ENCODE measurements at places on chromosomes 2 and 18. TPM values are rescaled to one million over a fixed set of nuclear protein-coding genes. Genes with fewer than 3 reads are reported as not detected.

CNGA3 gene
- not detected for polyA plus RNA-seq

ACADL gene
- not detected for polyA plus RNA-seq

SEPTIN10 gene
- polyA plus RNA-seq: 105 TPM

MARCO gene
- polyA plus RNA-seq: not detected

ASB3 gene
- 29.1 TPM for polyA plus RNA-seq

STON1 gene
- 13.5 TPM for polyA plus RNA-seq

PTH2R gene
- not detected for polyA plus RNA-seq

CAPN14 gene
- 0.09 TPM for polyA plus RNA-seq

COL3A1 gene
- polyA plus RNA-seq: 1,396 TPM
